ENCODE measurements at places on chromosomes 4 and X.

DNA sequence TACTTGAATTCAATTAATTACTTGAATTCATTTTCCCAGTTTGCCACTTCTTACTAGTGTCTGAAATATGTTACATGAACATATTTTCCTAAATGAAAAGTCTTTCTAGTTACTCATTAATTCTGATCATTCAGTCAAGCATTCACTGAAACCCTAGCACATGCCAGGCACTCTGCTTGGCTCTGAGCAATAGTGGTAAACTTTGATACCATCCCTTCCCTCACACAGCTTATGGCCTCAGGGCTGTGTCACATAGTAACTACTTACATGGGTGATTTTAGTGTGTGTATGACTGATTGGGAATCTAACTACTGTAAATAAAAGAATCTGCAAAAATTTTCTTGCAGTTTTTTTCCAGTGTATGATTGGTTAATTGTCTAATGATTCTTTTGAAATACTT lies 32.7 kb downstream of the METAP1 start:
- DNase-seq = peak; percentile 78

DNA sequence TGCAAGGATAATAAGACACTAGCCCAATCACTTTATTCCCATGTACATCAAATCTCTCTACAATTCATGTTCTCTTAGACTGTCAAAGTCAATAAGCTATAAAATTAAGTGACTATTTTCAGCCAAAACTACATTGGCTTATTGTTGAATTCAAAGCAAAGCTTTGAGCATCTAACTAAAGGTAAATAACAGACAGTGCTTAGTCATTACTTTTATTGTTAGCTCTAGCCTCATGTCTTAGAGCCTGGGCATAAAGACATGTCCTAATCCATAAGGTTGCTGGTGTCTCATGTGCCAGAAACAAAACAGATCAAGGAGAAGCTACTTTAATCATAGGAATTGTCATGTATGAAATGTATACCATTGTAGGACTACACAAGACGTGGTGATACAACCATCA lies 103.1 kb upstream of the UNC5C start:
- DNase-seq = no peak

GRCh38 chr4:1004071-1004418 lies 7.4 kb upstream of the FGFRL1 start:
- no peak for DNase-seq

GRCh38 chrX:103157496-103158316 lies 57.2 kb upstream of the BEX4 start:
- peak; percentile 43 for DNase-seq

DNA sequence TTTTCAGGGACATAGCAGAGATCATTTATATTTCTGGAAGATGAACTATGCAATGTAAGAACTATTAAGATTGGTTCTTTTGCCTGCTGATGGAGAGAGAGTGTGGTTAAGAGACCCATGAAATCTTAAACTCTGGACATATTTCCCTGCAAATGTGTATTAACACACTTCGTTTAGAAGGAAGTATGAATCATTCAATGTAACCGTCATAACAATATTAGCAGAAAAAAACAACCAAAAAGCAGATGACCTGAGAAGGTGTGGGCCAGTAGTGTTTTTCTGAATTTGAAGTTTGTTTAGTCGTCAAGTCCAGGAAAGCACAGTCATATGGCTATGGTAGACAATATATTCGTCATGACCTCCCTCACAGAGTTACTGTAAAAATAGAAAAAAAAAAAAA lies 2.5 kb upstream of the TMPRSS11D start:
- DNase-seq = peak; percentile 42

DNA sequence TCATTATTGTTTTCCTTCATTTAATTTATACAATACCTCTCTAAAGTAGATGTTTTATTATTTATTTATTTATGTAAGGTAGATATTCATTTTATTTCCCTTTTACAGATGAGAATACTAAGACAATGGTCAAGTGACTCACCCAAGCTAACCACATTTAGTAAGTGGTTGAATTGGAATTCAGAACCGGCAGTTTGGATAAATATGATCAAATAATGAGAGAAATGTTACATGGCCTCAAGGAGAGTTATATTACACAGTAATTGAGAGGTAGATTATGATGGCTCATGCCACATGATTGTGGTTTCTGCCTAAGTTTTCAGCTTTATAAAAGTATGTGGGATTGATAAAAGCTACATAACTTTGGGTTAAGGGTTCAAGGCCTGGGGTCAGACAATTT lies 239.4 kb upstream of the BOD1L1 start:
- DNase-seq = peak; percentile 57

GRCh38 chr4:104860238-104861123 lies 286.2 kb upstream of the TET2 start:
- peak; percentile 51 for DNase-seq

DNA sequence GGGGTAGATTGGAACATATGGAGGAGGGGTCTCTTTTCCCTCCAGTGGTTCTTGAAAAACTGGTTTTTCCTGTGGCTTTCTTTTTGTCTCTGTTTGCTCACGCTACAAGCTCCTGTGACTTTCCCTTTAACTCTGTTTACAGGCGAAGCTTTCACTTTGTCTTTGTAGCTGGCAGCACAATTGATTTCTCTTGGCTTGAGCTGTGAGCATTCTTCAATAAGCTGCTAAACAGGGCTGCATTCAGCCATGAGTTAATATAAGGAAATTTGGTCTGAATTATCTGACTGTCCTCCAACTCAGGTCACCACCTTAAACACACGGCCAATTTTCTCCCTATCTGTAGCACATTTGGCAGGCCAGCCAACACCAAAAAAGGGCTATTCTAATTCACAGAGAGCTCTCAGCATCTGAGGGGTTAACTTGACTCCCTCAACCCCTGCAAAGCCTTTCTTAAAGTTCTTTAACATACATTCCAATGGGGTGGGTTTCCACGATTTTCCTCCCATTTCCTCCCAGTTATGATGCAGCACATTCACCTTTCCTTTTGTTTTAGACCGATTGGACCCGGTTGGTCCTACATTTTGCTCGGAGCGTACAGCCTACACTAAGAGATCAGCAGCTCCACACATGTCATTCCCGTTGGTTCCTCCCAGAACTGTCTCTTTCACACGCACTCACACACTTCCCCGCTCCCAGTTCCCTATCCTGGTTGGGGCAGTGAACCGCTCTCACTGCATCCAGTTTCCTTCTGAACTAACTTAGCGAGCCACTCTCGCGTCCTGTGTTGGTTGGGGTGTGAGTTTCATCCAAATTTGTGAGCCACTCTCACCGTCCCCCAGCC lies 45.4 kb downstream of the UGT2A3 start:
- no peak for DNase-seq
